Spinal cord (tissue), 10 donors: ENCODE measurements at places on chromosomes 12 and 14. TPM values are rescaled to one million over a fixed set of nuclear protein-coding genes. Genes with fewer than 3 reads are reported as not detected.

- no peak for DNase-seq
Observed at GRCh38 chr12:110741341-110742095, 1.2 kb downstream of the PPP1CC start.

- no peak for DNase-seq
Observed at GRCh38 chr12:124150168-124150567, 144.7 kb upstream of the RFLNA start.

DNA sequence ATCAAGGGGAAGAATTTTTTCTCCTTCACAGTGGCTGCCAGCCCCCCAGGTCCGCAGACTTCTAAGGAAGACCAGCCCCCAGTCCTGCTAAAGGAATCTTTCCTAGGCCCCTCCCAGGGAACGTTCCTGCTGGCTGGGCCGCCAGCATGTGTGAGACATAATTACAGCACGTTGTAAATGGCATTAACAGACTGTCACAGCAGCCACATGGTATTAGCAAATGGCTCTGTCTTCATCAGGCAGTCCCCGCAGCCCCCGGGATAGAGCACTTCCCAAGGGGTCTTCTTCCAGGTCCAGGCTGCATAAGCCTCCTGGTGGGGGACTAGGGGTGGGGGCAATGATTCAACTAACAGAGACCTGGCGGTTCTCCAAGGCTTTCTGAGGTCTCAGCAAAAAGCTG, 34.9 kb upstream of the FAM222A start:
- no peak for DNase-seq

GRCh38 chr12:116697305-116697704, 40.6 kb downstream of the SPRING1 start:
- DNase-seq: no peak

NAV3 gene
- total RNA-seq: 52.4 TPM

CISTR gene
- 0.79 TPM for total RNA-seq

SOCS2 gene
- total RNA-seq: 20.3 TPM

PIGH gene
- 37.4 TPM for total RNA-seq

CRACR2A gene
- 2.0 TPM for total RNA-seq

C14orf180 gene
- total RNA-seq: 0.10 TPM

C12orf50 gene
- 0.11 TPM for total RNA-seq

ESRRB gene
- total RNA-seq: 0.99 TPM
